ENCODE measurements at places on chromosomes 6 and 20. TPM values are rescaled to one million over a fixed set of nuclear protein-coding genes. Genes with fewer than 3 reads are reported as not detected.

C6orf141 gene
- 55.3 TPM for total RNA-seq

TP53TG5 gene
- not detected for total RNA-seq

RSPH9 gene
- 1.2 TPM for total RNA-seq

HLA-DRA gene
- not detected for total RNA-seq

HUS1B gene
- total RNA-seq = 1.4 TPM

B3GAT2 gene
- under 0.01 TPM for total RNA-seq

MAS1L gene
- not detected for total RNA-seq

KHDC1L gene
- total RNA-seq = not detected

COL11A2 gene
- 0.11 TPM for total RNA-seq

VWA7 gene
- 0.11 TPM for total RNA-seq

PHACTR1 gene
- total RNA-seq = 1.4 TPM

TMEM14C gene
- total RNA-seq = 133 TPM

CITED2 gene
- 99.2 TPM for total RNA-seq

SPEF1 gene
- total RNA-seq = 0.25 TPM

SAMD10 gene
- total RNA-seq = 0.87 TPM

SUMO4 gene
- 1.00 TPM for total RNA-seq

ABHD16A gene
- total RNA-seq = 50.0 TPM

CEP85L gene
- total RNA-seq = 20.4 TPM

IL17F gene
- total RNA-seq = not detected

OR12D3 gene
- not detected for total RNA-seq

PACSIN1 gene
- not detected for total RNA-seq

All from uterine smooth muscle cell (primary cell).